ENCODE measurements at places on chromosomes 7 and 10.
A peak's percentile ranks its signal among the peaks of the same experiment; 100 is the strongest.

DNA sequence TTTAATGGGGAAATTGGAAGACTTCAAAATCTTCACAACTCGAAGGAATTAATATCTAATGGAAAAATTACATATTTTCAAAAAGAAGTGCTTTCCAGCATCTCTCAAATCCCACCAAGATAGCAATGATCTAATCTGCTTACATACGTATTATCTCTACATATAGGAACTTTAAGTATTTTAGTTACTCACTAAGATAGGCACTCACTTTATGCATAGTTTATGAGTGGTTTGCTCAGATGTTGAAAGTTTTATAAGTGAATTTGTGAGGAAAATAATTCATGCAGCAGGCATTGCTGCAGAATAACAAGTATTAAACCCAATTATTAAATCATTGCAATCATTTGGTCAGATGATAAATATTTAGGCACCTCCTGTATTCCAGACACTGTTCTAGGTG is 2.3 kb upstream of the CYTH3 start:
- H3K27me3 ChIP-seq = no peaks in the 10 kb centered on the region
- no peak overlapping the region for H3K4me3 ChIP-seq
- no peak for DNase-seq
- H3K27ac ChIP-seq = no peak overlapping the region
- H3K4me1 ChIP-seq = no peaks in the 10 kb centered on the region
- no peaks in the 10 kb centered on the region for H3K36me3 ChIP-seq

GRCh38 chr7:151339651-151340382 is 1.8 kb upstream of the NUB1 start:
- no peaks in the 10 kb centered on the region for H3K36me3 ChIP-seq
- H3K27me3 ChIP-seq = no peaks in the 10 kb centered on the region
- H3K4me1 ChIP-seq = peaks cover 11% of the 10 kb centered on the region
- H3K4me3 ChIP-seq = peak overlapping the region; percentile 27
- no peak for DNase-seq

DNA sequence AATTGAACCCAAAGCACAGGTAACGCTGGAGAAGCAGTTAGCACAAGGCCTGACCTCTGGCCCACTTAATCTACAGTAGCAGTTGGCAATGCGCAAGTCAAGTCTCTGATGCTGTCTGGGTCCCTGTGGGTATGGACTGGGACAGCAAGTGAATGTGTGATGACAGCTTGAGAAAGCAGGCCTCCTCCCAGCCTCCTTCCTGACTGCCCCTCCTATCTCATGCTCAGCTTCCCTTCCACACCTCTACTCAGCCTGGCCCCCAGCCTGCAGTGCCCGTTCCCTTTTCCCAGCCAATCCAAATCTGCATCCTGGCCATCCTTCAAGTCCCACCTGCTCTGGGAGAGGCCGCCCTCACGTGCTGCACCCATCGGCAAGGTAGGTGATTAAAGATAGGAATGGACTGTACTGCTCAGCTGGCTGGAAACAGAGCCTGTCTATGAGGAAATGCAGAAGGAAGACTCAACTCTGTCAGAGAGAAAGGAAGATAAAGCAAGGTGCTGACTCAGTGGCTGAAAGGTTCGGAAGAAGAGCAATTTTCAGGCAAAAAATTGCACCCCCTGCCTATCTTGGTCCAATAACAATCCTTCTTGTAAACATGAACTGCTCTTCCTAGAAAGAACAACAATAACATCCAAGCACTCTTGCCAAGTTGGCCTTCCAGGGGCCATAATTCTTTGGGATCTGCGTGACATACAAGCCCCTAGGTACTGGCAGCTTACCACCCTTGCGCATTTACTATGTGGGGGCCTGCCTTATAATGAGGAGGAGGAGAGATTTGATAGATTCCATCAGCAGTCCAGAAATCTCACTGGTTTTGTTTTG is 16.6 kb upstream of the FGFR2 start:
- H3K4me3 ChIP-seq = no peak overlapping the region
- no peaks in the 10 kb centered on the region for H3K27me3 ChIP-seq
- H3K27ac ChIP-seq = no peak overlapping the region
- DNase-seq = no peak
- H3K4me1 ChIP-seq = no peaks in the 10 kb centered on the region

DNA sequence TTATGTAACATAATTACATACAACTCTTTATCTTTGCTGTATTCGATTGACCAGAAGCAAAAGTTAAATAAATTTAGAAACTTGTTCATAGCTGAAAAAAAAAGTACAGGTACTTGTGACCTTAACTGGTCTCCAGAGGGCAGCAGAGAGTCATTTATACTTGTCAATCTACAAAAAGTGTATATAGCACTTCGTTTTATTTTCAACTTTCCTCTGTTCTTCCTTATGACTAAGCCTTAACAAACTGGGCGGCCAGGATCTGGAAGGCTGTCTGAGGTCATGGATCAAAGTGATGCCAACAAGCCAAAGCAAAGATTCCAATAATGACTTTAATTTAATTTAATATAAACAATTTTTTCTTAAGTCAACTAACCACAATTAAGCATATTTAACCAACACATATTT is 29.8 kb downstream of the C10orf67 start:
- no peaks in the 10 kb centered on the region for H3K36me3 ChIP-seq
- no peaks in the 10 kb centered on the region for H3K27me3 ChIP-seq
- no peak overlapping the region for H3K27ac ChIP-seq
- no peaks in the 10 kb centered on the region for H3K4me1 ChIP-seq
- no peak for DNase-seq

DNA sequence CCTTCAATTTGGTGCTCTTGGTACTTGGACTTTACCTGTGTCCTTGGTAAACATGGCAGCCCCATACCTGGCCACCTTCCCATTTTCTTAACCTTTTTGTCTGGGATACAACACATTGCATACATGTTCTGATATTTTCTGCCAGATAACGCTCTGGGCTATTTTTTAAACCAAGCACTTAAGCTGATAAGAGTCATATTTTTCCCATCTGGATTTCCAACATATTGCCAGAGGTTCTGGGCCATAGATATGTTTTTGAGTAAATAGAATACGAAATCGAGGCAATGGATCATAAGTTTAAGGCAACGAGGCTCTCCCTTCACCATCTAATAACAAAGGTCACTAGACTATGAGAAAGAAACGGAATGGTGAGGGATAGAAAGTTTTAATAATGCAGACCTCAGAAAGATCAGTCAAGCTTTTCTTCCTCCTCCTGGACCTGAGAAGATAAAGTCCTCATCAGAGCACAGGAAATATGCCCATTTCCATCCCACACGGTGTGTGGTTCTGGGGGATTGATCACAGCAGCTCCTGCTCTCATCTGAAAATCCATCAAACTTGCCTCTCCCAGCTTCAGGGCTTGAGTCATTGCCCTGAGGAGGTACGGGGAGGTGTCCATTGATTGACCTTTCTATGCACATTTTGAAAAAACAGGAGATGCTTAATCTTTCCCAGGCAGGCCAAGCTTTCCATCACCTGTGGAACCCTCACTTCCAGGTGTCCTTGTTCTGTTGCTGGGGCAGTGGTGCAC is 257.2 kb downstream of the GFRA1 start:
- H3K27me3 ChIP-seq = no peaks in the 10 kb centered on the region
- H3K27ac ChIP-seq = no peak overlapping the region
- no peaks in the 10 kb centered on the region for H3K36me3 ChIP-seq
- no peaks in the 10 kb centered on the region for H3K4me1 ChIP-seq
- no peak overlapping the region for H3K4me3 ChIP-seq
